ENCODE measurements at places on chromosomes 5 and 9.

GRCh38 chr5:167688341-167689130, 602.9 kb upstream of the WWC1 start:
- no peak for DNase-seq

GRCh38 chr9:98214811-98215210, 22.4 kb upstream of the CORO2A start:
- DNase-seq = no peak

- DNase-seq = peak; percentile 4
Measured at GRCh38 chr9:114006155-114006550, 71.9 kb downstream of the AMBP start.

GRCh38 chr5:55540024-55540423, 5.3 kb upstream of the PLPP1 start:
- no peak for DNase-seq

DNA sequence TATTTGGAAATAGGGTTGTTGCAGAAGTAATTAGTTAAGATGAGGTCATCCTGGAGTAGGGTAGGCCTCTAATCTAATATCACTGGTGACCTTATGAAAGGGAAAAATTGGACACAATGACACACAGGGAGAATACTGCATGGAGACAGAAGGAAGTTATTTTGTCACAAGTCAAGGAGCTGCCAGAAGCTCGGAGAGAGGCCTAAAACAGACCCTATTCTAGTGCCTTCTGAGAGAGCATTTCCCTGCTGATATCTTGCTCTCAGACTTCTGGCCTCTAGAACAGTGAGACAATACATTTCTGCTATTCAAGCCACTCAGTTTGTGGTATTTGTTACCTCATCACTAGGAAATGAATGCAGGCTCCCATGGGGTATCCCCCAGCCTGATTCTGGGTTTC, 332.9 kb downstream of the CSNK1G3 start:
- DNase-seq = no peak

GRCh38 chr9:98118640-98119601, at the start of gene TRIM14:
TRIM14 (minus strand) TSS chr9:98119222; CDS start chr9:98119188, 34 bp downstream.
- no peak for DNase-seq

- DNase-seq = no peak
Measured at GRCh38 chr9:98855592-98855991, 48.1 kb downstream of the GALNT12 start.
